ENCODE measurements at places on chromosomes 3 and 15.

DNA sequence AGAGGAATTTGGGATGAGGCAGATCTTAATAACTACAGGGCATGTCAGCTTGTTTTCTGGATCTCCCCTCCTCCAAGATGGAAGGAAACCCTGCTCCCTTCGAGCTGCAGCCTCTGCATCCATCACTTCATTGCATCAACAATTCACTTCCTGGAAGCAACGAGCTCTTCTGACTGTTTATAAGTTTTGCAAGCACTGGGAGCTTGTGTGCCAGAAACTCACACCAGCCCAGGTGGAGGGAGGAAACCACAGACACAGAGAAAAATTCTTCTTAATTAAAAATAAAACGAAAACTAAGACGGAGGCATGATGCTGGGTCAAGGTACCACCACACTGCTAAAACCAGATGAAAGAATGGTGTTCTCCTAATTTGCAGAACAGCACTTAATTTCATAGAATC lies 10.6 kb downstream of the LRIG1 start:
- no peaks in the 10 kb centered on the region for H3K36me3 ChIP-seq
- H3K4me3 ChIP-seq, result no peak overlapping the region
- peaks cover 45% of the 10 kb centered on the region for H3K4me1 ChIP-seq
- DNase-seq, result no peak
- H3K27ac ChIP-seq, result peak overlapping the region; percentile 41

DNA sequence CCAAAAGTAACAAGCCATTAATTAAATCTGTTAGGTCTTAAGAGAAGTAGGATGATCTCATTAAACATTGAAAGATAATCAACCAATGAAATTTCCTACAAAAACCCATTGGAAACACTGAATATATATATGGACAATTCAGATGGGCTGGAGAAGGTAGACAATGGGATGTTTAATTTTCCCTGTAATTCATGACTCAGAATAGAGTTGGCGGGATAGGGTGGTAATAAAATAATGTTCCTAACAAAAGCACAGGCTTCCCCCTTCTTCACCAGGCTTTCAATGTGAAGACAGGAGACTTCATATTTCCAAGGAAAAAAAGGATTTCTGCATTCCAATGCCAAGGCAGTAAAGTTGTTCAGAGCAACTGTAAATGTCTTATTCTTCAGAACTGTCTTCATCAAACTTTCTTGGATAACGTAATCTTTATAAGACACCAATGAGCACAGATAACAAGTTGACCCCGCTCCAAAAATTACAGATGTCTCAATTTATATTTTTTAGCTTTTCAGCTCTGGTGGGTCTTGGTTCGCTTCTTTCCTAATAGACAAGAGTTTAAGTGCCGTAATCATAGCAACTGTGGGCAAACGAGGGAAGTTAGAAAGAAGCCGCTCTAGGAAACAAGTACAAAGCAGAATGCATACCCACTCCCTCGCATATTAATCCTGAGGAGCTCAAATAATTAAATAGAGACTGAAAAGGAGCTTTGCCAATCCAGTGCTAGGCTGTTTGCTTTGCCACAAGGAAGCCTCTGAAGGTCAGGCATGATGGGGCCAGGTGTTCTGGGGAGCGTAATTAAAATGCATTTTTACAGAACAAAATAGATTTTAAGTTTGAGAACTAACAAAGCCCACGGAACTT lies 377.0 kb downstream of the FOXP1 start:
- peaks cover 12% of the 10 kb centered on the region for H3K4me1 ChIP-seq
- no peaks in the 10 kb centered on the region for H3K27me3 ChIP-seq
- no peak overlapping the region for H3K27ac ChIP-seq

DNA sequence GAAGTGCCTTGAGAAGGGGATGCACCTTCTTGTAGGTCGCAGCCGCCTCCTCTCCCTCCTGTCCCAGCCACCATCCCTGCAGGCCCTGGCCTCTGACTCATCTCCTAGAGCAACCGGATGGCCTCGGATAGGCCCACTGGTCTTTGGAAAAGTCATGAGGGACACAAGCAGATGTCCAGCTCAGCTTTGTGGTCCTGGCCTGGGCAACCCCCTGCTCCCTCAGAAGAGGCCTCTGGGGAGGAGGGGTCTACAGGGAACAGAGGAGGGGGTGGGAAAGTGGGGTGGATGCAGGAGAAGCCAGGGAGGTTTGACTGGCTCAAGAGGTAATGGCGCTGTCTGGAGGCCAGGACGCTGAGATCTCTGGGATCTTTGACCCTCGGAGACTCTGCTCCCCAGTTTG lies 259.2 kb upstream of the TLE3 start:
- no peaks in the 10 kb centered on the region for H3K36me3 ChIP-seq
- H3K27me3 ChIP-seq, result peaks cover 33% of the 10 kb centered on the region
- H3K27ac ChIP-seq, result no peak overlapping the region
- no peak for DNase-seq
- H3K4me1 ChIP-seq, result no peaks in the 10 kb centered on the region

- H3K27me3 ChIP-seq, result no peaks in the 10 kb centered on the region
- H3K4me1 ChIP-seq, result peaks cover 4% of the 10 kb centered on the region
- no peak for DNase-seq
- H3K36me3 ChIP-seq, result peaks cover 3% of the 10 kb centered on the region
- no peak overlapping the region for H3K27ac ChIP-seq
Measured at GRCh38 chr3:130741946-130742610, 4.6 kb downstream of the PIK3R4 start.

GRCh38 chr3:75781079-75781745 lies 4.1 kb downstream of the ZNF717 start:
- no peak overlapping the region for H3K4me3 ChIP-seq
- no peak for DNase-seq
- H3K27me3 ChIP-seq, result no peaks in the 10 kb centered on the region
- H3K36me3 ChIP-seq, result peaks cover 6% of the 10 kb centered on the region
- H3K4me1 ChIP-seq, result peaks cover 6% of the 10 kb centered on the region

DNA sequence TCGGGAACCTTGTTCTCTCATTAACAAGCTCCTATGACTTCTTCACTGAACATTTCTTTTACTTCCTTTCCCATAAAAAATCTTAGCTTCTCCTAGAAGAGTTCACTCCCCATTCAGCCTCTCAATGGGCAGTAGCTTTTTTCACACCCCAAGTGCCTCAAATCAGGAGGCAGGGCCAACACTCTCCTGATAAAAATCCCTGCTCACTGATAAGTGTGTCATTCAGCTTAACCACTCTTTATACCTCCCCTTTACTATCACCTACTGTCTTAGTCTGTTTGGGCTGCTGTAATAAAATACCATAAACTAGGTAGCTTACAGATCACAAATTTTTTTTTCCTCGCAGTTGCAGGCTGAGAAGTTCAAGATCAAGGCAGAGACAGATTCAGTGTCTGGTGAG lies 400.4 kb downstream of the WDR72 start:
- no peaks in the 10 kb centered on the region for H3K4me1 ChIP-seq
- H3K36me3 ChIP-seq, result no peaks in the 10 kb centered on the region
- no peak overlapping the region for H3K4me3 ChIP-seq

DNA sequence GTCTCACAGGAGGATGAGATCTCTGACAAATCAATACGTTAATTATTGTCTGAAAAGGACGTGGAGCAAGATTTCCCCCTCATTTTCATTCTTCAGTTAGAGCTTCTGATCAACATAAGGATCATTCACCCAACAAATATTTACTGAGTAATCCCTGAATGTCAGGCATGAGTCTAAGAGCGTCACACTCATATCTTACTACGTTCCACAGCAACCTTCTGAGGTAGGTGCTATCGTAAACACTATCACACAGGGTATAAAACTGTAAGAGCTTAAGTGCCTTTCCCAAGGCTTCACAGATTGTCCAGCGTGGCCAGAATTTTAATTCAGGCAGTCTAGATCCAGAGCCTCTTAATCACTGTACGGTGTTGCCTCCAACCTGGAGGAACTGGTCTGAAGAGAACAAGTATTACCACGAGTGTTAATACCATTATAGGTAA lies 10.6 kb upstream of the TM4SF1 start:
- H3K4me3 ChIP-seq, result no peak overlapping the region
- no peaks in the 10 kb centered on the region for H3K27me3 ChIP-seq
- H3K27ac ChIP-seq, result no peak overlapping the region
- no peak for DNase-seq
- no peaks in the 10 kb centered on the region for H3K4me1 ChIP-seq

- no peaks in the 10 kb centered on the region for H3K4me1 ChIP-seq
- no peaks in the 10 kb centered on the region for H3K36me3 ChIP-seq
- no peak overlapping the region for H3K27ac ChIP-seq
- no peak for DNase-seq
- no peak overlapping the region for H3K4me3 ChIP-seq
Measured at GRCh38 chr3:7696320-7696719, 805.3 kb upstream of the LMCD1 start.

- H3K36me3 ChIP-seq, result no peaks in the 10 kb centered on the region
- no peak overlapping the region for H3K27ac ChIP-seq
- no peak for DNase-seq
- no peaks in the 10 kb centered on the region for H3K27me3 ChIP-seq
- no peak overlapping the region for H3K4me3 ChIP-seq
Measured at GRCh38 chr3:131960324-131960723, 74.5 kb downstream of the CPNE4 start.

GRCh38 chr3:49498648-49499047 lies 28.6 kb downstream of the DAG1 start:
- no peak overlapping the region for H3K27ac ChIP-seq
- H3K4me1 ChIP-seq, result no peaks in the 10 kb centered on the region
- H3K36me3 ChIP-seq, result no peaks in the 10 kb centered on the region
- H3K27me3 ChIP-seq, result no peaks in the 10 kb centered on the region

DNA sequence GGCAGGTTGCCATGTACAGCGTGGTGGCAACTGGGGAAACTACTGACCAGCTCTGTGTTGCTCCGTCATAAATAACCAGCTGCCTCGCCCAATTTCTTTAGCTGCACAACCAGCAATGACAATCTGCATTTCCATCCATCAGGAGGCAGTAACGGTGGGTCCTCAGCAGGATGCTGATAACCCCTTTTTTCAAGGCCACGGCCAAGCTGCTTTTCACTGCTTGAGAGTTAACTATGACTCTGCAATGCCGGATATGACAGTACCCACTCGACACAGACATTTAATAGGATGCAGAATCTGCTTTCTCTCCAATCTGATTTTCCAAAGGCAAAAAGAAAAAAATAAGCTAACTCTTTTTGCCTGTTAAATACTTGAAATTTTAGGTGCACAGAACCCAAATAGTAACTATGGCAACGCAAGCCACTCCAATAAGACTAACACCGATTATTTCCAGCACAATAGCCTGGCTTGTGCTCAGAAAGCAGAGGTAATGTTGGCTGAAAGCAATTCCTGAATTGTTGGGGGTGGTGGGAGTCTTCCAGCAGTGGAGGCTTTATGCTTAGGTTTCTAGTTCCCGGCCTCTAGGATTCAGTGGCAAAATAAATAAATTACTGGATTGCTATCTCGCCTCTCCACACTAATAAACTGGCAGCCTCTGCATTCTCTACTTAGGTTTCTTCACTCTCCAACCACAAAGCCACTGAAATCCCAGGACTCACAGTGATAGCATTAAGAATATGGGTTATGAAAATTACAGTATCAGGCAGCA lies 31.2 kb upstream of the SRGAP3 start:
- H3K27me3 ChIP-seq, result no peaks in the 10 kb centered on the region
- H3K4me3 ChIP-seq, result no peak overlapping the region
- no peak for DNase-seq
- no peaks in the 10 kb centered on the region for H3K36me3 ChIP-seq

- peaks cover 7% of the 10 kb centered on the region for H3K27me3 ChIP-seq
- H3K36me3 ChIP-seq, result no peaks in the 10 kb centered on the region
- peaks cover 14% of the 10 kb centered on the region for H3K4me1 ChIP-seq
- DNase-seq, result no peak
- H3K27ac ChIP-seq, result no peak overlapping the region
- no peak overlapping the region for H3K4me3 ChIP-seq
Measured at GRCh38 chr3:126987596-126987995, 4.7 kb downstream of the PLXNA1 start.

GRCh38 chr3:194471863-194472262 lies 14.9 kb downstream of the ATP13A3 start:
- H3K27me3 ChIP-seq, result no peaks in the 10 kb centered on the region
- no peak for DNase-seq
- H3K4me3 ChIP-seq, result no peak overlapping the region
- no peaks in the 10 kb centered on the region for H3K36me3 ChIP-seq
- H3K27ac ChIP-seq, result no peak overlapping the region
- H3K4me1 ChIP-seq, result no peaks in the 10 kb centered on the region

DNA sequence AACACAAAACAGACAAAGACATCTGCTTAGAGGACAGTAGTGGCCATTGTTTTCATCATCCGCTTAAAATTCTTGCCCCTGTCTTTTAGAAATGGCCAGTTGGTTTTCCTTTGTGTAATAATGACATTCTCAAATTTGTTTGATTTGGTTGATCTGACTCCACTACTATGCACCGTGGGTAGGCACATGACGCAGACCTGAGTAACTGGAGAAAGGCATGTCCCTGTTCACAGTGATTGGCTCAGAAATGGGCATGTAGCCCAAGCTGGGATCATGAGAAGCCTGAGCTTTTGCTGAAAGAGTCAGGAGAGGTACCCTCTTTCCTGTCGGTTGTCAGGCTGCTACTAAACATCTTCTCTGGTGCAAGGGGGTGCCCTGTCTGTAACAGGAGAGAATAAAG lies 36.6 kb upstream of the MAGI1 start:
- no peak overlapping the region for H3K27ac ChIP-seq
- DNase-seq, result no peak
- H3K27me3 ChIP-seq, result peaks cover 2% of the 10 kb centered on the region
- no peaks in the 10 kb centered on the region for H3K36me3 ChIP-seq
- H3K4me3 ChIP-seq, result no peak overlapping the region
- no peaks in the 10 kb centered on the region for H3K4me1 ChIP-seq

GRCh38 chr3:65996589-65996988 lies 42.1 kb downstream of the MAGI1 start:
- DNase-seq, result no peak
- no peak overlapping the region for H3K27ac ChIP-seq
- no peaks in the 10 kb centered on the region for H3K4me1 ChIP-seq

GRCh38 chr3:187044867-187045552 lies 94.3 kb downstream of the RPL39L start:
- H3K36me3 ChIP-seq, result peaks cover 85% of the 10 kb centered on the region
- DNase-seq, result no peak
- H3K27me3 ChIP-seq, result no peaks in the 10 kb centered on the region
- peaks cover 65% of the 10 kb centered on the region for H3K4me1 ChIP-seq

DNA sequence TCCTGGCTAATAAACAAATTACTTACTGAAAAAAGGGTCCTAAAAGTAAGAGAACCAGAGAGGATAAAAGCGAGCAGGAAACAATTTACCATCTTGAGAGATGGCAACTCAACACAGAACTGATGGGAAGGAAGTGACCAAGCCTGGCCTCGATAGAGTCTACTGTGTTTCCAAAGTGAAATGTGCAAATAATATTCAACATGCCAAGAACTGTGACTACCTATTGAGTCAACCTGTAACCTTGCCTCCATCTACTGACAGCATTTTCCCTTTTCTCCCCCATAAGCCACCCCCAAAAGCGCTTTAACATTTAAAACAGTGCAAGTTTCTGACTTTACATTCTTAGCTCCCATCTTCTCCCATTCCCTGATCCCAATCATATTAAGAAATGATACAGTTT lies 75.4 kb upstream of the PSMD6 start:
- H3K27me3 ChIP-seq, result peaks cover 8% of the 10 kb centered on the region
- H3K4me3 ChIP-seq, result no peak overlapping the region
- DNase-seq, result no peak
- H3K36me3 ChIP-seq, result no peaks in the 10 kb centered on the region
- H3K27ac ChIP-seq, result no peak overlapping the region

All from T-cell (primary cell).